ENCODE measurements at places on chromosomes 7 and 10.

DNA sequence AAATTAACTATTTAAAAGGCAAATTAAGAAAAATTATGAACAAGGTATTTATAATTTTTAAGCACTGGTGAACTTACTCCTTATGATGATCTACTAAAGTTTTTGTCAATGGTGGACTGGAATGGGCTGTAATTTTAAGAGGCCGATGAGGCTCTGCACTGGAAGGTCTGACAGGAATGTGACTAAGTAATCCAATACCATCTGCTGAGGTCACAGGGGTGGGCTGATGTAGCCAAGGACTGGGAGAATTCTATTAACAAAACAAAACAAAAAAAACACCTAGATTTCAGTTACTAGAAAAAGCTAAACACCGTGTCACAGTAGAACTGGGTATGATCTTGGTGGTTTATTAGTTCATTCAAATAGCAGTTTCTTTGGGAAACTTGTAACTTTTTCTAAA, 75.9 kb downstream of the NRBF2 start:
- no peak for DNase-seq

GRCh38 chr10:17041626-17042520, 87.7 kb downstream of the CUBN start:
- no peak for DNase-seq

- DNase-seq, result peak; percentile 82
Observed at GRCh38 chr10:89032141-89032891, 41.7 kb downstream of the FAS start.

DNA sequence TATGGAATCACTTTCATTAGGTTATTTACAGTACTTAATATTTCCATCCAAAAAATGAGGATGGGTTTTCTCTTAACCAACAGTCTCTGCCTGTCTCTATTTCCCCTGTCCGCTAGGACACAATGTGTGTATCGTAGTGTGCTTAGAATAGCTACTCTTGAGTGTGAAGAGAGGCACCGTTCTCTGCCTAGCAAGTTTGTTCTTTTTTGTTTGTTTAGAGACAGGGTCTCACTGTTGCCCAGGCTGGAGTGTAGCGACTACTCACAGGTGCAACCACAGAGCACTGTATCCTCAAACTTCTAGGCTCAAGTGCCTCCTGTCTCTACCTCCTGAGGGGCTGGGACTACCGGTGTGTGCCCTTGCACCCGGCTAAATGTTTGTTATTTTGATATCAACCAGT, 121.9 kb downstream of the ANK3 start:
- no peak for DNase-seq

DNA sequence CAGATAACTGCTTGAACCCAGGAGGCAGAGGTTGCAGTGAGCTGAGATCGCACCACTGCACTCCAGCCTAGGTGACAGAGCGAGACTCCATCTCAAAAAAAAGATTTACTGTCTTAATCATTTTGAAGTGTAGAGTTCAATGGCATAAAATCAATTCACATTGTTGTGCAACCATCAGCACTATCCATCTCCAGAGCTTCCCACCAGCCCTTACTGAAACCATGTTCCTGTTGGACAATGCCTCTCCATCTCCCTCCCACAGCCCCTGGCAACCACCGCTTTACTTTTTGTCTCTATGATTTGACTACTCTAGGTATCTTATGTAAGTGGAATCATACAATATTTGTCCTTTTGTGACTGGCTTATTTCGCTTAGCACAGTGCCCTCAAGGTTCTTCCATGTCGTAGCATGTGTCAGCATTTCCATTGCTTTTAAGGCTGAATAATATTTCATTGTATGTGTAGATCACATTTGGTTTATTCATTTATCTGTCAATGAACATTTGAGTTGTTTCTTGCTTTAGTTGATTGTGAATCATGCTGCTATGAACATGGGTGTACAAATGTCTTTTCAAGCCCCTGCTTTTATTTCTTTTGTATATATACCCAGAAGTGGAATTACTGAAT, 33.1 kb downstream of the NACAD start:
- DNase-seq, result no peak

GRCh38 chr7:8115547-8116402, 146.2 kb downstream of the ICA1 start:
- no peak for DNase-seq

DNA sequence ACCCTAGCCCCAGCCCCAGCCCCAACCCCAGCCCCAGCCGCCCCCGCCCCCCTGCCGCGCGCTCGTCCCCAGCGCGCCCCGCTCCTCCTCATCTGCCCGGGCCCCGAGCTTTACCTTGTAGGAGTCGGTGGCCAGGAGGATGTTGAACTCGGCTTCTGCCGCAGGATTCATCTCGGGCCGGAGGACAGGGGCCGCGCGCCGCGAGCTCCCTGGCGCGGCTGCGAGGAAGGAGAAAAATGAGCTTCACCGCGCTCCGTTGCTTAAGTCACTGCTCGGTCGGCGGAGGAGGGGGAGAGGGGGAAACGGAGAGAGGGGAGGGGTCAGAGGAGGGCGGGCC, at the start of gene NAMPT:
TSS of gene NAMPT (minus strand) at position 270 of the 337 bp plus-strand sequence. CDS start at position 171, 99 bp downstream.
- no peak for DNase-seq

DNA sequence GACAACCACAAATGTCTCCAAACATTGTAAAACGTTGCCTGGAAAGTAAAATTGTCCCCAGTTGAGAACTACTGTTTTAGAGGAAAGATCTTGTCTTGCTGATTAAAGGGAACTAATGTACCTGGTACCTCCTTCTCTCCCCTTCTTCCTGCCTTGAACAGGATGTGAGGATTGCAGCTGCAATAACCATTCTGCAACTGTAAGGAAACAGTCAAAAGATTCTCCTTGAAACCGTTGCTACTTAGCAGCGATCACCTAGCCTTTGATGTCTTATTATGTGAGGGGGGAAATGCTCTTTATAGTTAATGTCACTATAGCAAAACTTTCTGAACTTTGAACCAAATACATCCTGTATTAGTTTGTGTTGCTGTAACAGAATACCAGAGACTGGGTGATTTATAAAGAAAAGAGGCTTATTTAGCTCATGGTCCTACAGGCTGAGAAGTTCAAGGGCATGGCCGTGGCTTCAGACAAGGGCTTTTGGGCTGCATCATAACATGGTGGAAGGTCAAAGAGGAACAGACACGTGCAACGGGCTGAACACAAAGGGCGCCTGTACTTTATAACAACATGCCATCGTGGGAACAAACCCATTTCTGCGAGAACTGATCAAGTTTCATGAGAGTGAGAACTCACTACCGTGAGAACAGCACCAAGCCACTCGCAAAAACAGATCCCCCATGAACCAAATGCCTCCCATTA, 54.2 kb upstream of the PARD3 start:
- DNase-seq, result no peak

GRCh38 chr10:34792881-34793280, 22.2 kb downstream of the PARD3 start:
- DNase-seq, result no peak

DNA sequence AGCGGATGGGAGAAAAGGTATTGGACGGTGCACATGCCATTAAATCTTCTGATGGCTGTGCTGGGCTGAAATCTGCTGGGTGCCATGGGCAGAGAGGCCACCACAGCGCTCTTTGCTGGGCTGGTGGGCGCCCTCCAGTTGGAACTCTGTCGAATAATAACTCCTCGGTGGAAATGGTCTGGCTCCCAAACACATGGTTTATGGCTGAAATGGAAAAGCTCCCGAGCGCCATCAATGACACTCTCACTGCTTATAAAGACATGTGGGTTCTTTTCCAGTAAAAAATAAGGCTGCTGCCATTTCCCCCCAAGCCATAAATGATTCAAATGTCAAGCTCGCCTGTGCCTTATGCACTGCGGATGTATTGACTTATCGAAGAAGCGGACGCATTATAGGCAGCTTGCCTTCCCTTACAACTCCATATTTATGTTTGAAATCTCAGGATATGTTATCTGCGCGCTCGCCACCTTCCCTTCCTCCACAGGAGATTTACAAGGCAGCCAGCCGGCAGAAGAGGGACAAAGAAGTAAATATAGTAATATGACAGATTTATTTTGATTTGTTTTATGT, 239.0 kb upstream of the MKI67 start:
- no peak for DNase-seq

GRCh38 chr7:1054438-1054837, 10.1 kb downstream of the GPR146 start:
- DNase-seq, result no peak

DNA sequence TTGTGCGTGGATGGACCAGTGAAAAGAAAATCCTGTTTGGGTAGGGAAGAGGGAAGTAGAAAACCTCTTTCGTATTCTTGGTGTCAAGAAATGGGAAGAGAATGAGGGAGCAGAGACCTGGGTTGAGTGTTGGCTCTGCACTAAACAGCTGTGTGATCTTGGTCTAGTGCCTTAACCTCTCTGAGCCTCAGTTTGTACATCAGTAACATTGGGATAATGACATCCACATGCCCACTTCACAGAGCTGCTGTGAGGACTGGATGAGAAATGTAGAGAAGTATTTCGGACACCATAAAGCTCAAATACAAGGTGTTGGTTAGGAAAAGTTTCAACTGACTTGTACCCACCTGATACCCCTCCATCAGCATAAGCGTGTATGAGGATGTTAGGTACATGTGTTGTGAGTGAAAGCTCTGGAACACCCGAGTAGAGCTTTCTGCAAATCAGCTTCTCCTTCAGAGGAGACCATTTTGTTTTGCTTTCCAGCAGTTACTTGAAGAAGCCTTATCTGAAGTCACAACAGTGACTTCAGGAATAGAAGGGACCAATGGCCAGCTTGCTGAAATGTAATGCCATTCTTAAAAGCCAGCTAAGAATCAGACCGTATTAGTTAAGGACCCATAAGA, 11.2 kb downstream of the TRIM56 start:
- no peak for DNase-seq

DNA sequence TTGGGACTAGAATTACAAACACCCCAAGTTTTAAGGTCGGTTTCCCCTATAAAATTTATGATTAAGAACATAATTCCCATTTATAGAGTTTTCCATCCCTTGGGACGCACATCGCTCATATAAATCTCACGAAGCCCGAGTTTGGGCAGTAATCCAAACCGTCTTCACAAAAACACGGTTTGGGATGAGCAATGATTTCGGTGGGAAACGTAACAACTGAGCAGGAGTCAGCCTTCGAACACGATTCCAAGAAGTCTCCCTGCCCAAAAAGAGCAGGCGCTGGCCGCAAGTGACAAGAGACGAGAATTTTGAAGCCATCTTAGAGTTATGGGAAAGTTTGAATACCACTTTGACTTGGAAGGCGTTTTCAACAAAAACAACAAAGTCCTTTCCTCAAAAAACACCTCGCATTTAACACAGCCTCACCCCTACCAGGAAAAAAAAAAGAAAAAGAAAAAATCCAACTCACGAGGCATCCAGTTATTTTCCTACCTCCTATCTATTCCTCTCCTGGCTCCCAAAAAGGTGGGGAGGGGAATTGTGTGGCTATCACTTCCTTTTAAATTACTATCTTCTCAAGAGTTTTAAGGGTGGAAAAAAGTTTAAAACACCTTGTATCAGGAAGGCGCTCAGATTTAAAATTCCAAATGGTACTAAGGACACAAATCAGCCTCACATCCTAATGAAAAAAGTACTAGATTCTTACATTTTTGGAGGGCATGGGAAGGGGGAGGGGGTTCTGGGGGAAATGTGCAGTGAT, 1.6 kb downstream of the SEPHS1 start:
- no peak for DNase-seq

DNA sequence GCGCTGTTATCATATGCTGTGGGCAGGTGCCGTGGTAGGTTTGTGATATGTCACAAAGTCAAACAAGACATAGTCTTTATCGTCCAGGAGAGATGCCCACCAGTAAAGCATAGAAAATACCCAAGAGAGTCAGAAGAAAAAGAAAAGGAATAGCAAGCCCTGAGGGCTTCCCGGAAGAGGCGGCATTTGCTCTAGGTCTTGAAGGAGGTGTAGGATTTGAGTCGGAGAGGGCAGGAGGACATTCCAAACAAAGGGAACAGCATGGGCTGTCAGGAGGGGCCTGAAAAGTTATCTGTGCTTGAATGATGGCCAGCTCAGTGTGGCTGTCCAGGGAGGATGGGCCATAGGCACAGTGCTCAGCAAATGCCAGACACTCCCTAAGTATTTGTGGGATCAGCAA, 42.2 kb downstream of the COL13A1 start:
- DNase-seq, result no peak

DNA sequence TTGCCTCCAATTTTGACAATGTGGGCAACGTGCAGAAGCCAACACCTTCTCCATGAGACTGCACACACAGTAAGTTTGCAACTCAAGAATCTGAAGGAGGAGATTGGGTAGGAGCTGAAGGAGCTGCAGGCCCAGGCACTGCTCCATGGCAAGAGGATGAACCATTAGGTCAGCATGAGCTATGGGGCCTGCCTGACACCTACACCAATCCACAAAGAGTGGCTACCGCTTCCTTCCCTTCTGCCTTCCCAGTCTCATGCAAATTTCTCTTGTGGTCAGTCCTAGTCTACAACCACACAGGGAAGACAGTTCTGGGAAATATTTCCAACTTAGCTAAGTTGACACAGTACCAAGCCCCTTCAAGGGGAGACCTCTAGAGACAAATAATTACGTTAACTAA, 142.0 kb upstream of the ADO start:
- no peak for DNase-seq

- DNase-seq, result peak; percentile 37
Observed at GRCh38 chr7:78139335-78139734, 340.8 kb downstream of the PHTF2 start.

DNA sequence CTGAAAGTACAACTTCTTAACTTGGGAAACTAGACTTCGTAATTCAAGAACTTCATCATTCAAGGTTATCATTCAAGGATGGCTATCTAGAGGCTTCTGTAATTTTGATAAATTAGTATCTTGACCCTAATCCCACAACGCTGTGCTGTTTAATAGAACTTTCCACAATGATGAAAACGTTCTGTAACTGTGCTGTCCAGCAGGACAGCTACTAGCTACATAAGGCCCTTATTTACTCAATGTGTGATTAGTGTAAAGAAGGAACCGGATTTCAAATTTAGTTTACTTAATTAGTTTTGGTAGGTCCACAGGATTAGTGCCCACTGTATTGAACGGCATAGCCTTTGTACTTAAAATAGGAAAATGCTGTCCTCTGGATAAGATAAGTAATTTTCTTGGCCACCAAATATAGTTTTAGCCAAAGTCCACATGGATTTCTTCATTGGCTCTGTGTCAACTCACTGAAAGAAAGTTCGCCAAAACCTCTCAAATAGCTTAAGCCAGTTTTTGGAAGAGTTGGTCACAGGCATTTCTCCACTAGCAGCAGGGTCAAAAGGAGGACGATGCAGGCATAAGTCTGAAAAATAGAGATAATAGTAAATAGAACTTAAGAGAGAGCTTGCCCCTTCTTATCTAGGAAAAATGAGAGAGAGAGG, 17.3 kb downstream of the DGKI start:
- DNase-seq, result no peak

- peak; percentile 74 for DNase-seq
Observed at GRCh38 chr10:3542185-3542611, 242.8 kb downstream of the KLF6 start.
